ENCODE measurements at places on chromosomes 11 and 22.

DNA sequence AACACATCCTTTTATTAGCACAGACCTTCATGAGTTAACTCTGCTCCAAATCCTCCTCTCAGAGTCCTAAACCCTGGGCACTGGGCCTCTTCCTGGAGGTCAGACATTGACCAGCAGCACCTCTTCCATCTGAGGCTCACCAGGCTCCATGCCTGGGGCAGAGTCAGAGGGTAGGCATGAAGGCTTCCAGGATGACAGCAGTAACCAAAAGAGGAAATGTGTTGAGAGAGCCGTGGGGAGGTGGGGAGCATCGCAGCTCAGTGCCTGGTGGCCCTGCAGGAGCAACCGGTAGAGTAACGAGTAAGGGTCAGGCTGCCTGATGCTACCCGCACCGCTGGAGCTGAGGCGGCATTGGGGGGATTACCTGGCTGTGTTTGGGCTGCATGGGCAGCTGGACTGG is 9.4 kb upstream of the NAV2 start:
- no peak for DNase-seq

DNA sequence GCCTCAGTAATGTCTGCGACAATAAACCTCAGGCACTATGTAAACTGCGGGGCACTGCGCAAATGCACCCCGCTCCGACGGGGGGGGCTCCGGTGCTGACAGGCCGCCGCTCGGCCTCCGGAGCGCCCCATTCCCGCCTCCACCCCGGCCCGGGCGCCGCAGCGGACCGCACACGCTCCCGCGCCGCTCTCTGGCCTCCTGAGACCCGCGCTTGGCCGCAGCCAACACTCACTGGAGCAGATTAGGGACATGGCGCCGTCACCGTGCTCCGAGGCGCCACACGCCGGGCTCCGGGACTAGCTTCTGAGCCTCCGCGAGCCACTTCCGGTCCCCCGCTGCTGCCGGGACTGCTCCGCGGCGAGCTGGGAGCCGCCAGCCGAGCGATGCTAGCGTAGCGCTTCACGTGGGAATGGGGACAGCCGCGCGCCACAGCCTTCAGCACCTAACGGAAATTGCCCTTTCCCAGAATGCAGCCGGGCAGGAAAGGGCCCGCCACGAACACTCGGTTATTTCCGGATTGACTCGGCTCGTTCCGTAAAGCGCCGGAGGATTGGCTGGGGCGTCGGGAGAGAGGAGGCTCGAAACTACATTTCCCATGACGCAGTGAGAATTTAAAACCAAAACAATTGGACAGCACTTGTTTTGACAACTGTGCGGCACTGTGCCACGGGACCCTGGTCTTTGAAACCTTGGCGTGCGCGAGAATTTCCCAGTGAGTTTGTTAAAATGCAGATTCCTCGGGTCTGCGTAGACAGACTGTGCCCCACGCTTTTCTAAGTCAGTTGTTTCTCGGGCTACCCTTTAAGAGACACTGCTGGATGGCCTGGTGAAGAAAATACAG is at the start of gene PRPF19:
PRPF19 (minus strand) TSS at position 454 of the 841 bp plus-strand sequence; CDS start at position 251, 203 bp downstream.
- DNase-seq, result peak; percentile 98

- DNase-seq, result no peak
Measured at GRCh38 chr11:104041792-104042191, 5.4 kb downstream of the DDI1 start.

GRCh38 chr11:102457865-102458264 is 5.3 kb upstream of the TMEM123 start:
- no peak for DNase-seq

GRCh38 chr11:64051297-64051696 is 15.6 kb downstream of the FLRT1 start:
- no peak for DNase-seq

DNA sequence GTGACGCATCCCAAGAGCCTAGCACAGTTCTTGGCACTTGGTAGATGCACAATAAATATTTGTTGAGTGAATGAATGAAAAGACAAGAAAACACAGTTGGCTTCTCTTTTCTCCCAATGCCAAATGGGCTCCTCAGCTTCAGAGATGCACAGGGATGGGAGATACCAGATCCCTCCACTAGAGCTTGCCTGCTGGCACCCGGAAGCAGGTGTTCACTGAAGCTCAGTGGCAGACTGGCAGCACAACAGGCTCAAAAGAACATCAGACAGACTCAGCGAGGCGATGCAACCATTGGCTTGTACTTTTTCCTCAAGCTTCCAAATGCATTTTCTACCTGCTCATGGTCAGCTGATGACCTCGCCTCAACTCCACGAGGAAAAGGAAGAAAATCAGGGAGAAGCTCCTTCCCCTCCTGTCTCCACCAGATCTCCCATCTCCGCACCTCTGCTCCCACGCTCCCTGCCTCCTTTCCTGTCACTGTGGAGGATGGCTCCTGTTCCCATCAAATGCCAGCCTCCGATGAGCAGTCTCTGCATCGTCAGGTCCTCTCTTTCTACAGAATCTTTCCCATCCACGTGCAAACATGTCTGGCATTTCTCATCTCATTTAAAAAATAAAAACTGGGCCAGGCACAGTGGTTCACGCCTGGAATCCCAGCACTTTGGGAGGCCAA is 5.8 kb downstream of the RAPSN start:
- DNase-seq, result no peak

DNA sequence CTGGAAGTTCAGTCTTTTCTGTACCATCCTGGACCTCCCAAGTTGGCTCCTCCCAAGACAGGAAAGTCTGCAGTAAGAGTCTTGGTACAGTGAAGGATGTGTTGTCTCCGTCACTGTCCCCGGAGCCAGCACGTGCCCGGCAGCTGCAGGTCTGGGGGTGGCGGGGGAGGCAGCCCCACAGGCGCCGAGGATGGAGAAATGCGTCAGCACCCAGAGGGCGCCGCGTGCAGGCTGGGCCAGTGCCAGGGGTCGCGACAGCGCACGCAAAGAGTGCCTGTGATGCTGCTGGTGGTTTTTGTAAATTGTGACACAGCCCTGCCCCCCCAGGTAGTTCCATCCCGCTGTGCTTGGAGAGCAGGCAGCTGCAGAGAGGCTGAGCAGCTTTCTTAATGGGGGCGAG is 1200.5 kb downstream of the BRD1 start:
- peak; percentile 25 for DNase-seq

DNA sequence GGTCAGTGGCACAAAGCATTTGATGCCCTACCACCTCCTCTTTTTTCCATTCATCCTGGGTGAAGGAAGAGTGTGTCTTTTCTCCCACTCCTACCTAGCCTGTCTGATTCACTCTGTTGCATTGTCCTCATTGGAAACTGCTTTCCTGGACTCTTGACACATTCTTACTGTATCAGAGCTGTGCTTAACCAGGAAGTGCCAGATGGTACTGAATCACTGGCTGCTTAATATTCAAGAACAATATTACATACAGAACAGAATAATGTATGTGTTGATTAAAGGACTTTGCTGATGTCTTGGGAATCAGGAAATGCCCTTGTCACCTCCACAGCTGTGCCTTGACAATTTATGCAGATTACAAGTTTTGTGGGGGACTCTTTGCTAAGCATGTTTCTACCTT is 44.4 kb downstream of the SVIP start:
- no peak for DNase-seq

DNA sequence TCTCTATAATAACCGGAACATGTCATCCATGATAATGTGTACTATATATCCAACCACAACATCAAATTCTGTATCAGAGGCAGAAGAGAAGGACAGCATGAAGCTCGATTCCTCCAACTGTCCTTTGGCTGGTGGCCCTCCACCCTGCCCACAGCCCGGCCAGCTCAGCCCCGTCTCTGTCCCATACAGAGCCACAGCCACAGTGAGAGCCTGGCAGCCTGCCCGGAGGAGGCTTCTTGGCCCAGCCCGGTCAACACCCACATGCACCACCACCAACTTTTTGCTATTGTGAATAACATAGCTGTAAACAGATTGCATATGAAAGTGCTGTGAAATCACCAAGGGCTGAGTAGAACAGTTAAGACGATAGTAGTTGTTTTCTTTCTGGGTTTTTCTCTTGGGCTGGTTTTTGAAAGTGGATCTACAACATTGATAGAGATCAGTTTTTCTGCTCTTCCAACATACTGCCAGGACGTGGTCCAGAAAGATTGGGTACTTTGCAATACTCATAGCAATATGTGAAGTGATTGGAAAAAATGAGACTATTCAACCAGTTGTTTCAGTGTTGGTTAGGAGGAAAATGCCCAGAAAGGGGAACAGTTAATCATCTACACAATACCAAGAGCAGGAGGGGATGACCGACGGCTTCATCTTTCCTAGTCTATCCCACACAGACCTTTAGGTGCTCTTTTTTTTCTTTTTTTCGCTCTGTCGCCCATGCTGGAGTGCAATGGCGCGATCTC is 6.9 kb upstream of the TUBA8 start:
- DNase-seq, result no peak

DNA sequence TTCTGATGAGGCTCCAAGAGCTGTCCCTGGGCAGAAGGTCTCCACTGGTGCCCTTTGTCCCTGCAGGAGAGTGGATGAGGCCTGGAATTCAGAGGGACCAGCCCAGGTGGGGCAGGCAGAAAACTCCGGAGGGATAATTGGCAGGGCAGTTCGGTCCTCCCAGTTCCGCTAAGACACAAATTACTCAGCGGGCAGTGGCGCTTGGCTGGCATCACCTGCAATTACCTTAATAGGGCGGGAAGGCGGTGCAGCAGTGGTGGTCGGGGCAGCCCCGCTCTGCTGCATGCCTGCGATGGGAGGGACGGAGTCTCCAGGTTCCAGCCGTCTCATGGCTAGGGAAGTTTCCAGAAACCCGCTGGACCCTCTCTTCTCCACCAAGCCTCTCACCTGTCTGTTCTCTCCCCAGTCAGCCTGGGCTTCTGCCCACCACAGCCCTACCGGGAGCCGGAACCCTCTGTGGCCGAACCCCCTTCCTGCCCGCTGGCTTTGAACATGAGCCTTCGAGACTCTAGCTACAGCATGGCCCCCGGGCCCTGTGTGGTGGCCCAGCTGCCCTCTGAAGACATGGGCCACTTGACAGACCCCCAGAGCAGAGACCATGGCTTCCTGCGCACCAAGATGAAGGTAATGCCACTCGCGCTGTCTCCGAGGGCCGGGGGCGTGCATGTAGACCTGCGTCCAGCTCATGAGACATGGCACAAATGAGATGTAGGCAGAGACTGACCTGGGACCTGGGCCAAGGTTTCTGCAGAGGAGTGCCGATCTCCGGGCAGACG is 7.0 kb downstream of the OVOL1 start:
- no peak for DNase-seq

DNA sequence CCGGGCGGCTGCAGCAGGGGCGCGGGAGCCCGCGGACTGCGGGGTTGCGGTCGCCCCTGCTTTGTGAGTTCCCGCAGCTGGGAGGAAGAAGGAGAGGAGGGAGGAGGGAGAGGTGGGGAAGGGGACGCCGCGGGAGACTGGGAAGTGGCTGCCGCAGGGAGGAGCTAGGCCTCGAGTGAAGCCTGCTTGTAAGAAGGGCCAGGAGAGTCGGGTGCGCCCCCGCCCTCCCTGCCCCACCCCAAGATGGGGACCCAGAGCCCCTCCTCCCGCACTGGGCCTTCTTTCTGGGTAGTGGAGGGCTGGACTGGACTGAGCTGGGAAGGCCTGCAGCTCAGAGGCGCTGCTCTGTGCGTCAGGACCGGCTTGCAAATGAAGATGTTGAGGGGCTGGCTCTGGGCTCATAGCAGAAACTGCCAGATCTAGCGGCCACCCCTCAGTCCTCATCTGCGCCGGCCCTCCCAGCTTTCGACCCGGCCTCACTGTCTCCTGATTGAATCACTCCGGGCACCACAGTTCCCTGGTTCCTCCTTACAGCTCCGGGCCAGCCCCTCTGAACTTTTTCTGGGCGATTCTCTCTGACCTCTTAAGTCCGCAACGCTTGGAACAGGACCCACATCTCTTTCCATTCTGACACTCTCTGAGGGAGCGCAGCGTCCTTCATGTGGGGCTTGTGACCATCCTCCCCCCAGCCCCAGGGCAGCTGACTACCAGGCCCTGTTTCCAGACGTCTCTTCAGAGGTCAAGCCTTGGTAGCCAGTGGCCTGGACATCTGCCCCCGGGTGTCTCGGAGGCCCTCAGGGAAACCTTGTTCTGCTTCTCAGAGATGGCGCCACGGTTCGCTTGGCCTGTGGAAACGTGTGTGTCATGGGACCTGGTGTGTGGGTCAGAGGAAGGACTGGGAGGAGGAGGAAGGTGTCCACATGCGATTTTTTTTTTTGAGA is 21.9 kb downstream of the SERPINH1 start:
- DNase-seq, result peak; percentile 75

GRCh38 chr11:8028766-8029165 is 41.6 kb downstream of the EIF3F start:
- DNase-seq, result no peak

- no peak for DNase-seq
Measured at GRCh38 chr11:40517122-40517521, 942.3 kb downstream of the LRRC4C start.

GRCh38 chr11:11105361-11105760 is 247.5 kb upstream of the ZBED5 start:
- no peak for DNase-seq

DNA sequence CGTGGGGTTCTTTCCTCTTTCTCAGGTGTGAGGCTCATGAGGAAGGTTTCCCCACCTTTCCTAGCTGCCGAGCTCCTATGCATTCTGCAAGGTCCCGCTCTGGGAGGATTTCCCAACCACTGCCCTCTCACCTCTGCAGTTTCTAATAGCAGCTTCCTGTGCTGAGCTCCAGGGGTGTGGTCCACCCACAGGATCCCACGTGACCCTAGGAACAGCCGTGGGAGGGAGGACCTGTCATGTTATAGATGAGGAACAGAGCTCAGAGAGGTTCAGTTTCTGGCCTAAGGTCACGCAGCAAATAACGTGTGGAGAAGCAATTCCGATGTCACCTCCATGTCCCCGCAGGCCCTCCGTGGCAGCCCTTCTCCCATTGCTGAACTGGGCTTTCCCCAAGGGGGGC is 38.5 kb downstream of the FLRT1 start:
- peak; percentile 66 for DNase-seq

GRCh38 chr11:119726150-119726553 is 2.8 kb downstream of the NECTIN1 start:
- no peak for DNase-seq

GRCh38 chr22:22705328-22706100 is 61.1 kb downstream of the GGTLC2 start:
- no peak for DNase-seq

GRCh38 chr11:77026743-77027142 is 7.5 kb upstream of the B3GNT6 start:
- no peak for DNase-seq

- peak; percentile 67 for DNase-seq
Measured at GRCh38 chr11:111604392-111605009, 2.3 kb downstream of the SIK2 start.

GRCh38 chr11:63289658-63290057 is 46.3 kb upstream of the SLC22A25 start:
- DNase-seq, result no peak

Measured in NB4 (cell line).